ENCODE measurements at places on chromosomes 7 and 10.

DNA sequence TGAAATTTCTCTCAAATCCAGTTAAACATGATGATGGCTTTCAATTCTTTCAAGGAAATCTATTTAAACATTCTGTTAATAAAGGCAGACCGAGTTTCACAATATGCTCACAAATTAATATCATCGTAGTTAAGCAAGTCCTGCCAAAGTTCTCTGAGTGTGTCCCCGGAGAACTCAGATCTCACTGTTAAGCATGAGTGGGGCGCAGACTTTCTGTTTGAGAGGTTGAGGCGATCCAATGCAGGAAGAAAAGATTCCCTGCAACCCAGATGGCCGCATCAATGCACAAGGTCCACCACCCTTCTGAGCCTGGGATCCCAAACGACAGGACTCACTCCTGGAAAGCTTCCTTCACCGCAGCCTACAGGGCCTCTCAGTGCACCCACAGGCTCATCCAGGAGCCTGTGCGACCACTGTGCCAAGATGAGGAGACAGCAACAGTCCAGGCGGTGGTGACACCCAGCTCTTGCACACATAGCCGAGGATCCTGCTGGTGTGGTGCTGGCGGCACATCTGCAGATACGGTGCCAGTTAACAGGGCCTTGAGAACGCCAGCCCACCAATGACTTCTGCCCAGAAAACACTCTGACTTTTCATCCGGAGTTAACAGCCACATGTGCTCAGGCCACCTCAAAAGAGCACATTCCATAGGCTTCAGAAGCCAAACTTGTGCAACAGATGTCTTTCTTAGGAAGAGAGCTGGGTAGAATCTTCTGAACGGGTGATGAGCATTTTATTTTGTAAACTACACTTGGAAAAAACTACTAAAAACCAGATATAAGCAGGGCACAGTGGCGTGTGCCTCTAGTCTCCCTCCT, 102.1 kb downstream of the ZRANB1 start:
- no peak for DNase-seq

DNA sequence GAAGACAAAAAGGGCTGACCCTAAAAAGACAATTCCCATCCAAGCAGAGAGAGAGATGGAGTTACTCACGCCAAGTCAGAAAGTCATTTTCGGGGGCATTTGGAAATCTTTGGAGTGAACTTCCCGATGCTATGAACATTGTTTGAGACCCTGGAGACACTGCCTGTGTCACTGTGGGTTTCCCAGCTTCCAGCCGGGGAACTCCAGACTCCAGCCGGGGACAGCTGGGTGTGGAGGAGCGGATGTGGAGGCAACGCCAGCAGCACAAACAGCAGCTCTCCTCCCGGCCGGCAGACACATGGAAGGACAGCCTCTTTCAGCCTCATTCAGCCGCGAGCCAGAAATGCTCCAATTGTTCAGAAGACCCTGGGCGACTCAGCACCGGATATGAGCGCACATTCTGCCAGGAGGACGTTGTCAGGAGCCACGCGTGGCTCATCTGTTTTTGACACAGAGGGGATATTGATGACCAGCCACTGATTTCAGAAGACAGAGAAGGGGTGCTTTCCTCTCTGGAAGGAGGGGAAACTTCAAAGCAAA, 97.6 kb downstream of the PRPF18 start:
- DNase-seq, result no peak

GRCh38 chr10:8563478-8563877, 509.0 kb downstream of the GATA3 start:
- DNase-seq, result no peak

GRCh38 chr7:128205068-128205467, 36.0 kb upstream of the LEP start:
- DNase-seq, result no peak

- DNase-seq, result no peak
Observed at GRCh38 chr7:66804001-66804400, 63.5 kb downstream of the RABGEF1 start.
